Fibroblast of skin of left quadriceps (primary cell): ENCODE measurements at places on chromosomes 16 and 17.

DNA sequence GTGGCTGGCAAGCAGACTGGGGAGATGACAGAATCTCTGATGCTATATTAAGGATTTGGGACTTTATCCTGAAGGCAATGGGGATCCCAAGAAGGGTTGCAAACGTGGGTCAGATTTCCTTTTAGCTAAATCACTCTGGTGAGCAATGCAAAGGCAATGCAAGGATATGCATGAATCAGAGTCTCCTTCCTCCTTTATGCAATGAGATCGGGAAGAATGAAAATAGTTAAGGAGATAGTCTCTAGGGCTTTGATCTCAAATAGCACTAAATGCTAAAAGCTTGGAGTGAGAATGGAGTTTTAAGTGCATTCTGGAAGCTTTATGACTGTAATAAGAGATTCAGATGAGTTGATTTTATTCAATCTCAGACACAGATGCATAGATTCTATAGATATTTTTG lies 27.2 kb upstream of the SHISA9 start:
- peak; percentile 70 for DNase-seq

DNA sequence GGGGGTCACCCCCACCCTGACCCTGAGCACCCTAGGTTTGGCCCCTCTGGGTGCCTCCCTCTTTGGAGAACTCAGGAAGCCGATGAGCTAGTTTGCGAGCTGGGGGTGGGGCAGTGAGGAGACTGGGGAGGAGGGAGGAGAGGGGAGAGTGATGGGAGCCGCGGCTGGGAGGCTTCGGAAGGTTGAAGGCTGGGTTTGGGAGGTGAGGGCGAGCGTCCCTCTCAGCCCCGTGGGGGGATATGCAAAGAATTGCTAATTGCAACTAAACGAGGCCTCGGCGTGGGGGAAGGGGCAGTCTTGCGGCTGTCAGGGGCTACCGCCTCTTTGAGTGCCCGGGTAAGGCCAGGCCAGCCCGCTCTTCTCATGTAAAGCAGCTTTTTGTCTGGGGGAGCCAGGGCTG lies 17.6 kb upstream of the FZD2 start:
- DNase-seq, result no peak

DNA sequence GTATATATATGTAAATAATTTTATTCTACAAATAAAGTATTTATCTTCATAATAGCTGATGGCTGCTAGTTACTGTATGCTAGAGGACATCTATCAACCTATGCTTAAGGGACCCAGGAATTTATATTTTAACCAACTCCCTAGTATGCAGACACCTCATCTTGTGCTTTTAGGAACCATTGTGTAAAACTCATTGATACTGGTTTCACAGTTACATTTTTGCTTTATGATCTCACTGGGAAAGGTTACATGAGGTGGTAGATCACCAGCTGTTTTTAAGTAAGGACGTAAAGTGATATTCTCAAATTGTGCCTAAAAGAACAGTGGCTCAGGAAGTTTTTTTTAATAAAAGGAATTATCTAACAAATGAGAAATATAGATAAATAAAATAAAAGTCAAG lies 56.4 kb downstream of the VMP1 start:
- peak; percentile 77 for DNase-seq

GRCh38 chr17:50783193-50783660 lies 15.9 kb upstream of the ANKRD40CL start:
- DNase-seq, result peak; percentile 48

GRCh38 chr17:46773221-46773605 lies 45.3 kb downstream of the WNT3 start:
- DNase-seq, result no peak

DNA sequence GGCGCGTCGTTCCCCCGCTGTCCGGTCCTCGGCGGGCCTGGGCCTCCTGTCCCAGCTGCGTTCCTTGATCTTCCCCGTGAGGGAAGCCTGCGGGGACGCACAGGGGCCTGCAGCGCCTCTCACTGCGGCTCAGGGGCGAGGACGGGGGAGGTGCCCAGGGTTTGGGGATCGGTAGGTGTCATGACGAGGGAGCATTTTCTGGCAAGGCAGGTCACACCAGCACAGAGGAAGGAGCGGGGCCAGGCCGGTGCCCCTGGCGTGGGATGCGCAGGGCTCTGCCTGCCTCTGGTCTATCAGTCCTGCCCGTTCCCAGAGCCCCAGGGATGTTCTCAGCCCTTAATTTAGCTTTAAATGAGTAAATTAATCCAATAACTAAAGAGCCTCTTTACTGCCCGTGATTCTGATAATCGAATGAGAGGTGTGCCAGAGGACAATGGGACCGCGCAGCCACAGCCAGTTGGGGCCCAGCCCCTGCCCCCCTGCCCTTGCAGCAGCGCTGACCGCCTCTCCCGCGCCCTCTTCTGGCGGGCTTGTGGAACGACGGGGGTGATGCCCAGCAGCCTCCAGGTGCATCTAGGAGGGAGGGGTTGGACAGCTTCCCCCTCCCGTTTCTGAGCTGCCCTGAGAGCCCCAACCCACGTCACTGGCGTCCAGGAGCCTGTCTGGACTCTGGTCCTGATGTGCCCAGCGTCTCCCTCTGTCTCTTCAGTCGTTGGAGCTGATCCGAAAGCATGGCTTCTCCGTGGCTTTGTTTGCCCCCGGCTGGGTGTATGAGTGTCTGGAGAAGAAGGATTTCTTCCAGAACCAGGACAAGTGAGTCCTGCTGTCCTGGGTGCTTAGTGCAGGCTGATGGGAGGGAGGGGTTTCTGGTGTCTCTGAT lies 7.9 kb downstream of the ENGASE start:
- no peak for DNase-seq

DNA sequence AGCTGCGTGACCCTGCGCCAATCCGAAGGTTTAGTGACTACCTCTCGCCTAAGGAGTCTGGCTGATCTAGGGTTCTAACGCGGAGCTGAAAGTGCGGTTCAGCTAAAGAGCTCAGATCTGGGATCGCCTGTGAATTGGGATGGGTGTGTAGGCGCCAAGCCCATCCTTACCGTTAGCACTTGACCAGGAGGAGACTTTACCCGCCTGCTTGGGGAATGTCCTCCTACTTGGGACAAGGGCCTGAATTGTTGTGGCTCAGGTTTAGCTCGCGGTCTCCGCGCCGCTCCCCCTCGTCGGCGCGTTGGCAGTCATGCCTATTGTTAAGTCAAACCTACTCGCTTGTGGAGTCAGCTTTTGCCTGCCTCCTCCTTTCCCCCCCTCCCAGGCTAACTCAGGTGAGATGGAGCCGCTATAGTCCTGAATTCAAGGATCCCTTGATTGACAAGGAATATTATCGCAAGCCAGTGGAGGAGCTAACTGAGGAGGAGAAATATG lies 480 bp downstream of the MRPS7 start:
- DNase-seq, result no peak

DNA sequence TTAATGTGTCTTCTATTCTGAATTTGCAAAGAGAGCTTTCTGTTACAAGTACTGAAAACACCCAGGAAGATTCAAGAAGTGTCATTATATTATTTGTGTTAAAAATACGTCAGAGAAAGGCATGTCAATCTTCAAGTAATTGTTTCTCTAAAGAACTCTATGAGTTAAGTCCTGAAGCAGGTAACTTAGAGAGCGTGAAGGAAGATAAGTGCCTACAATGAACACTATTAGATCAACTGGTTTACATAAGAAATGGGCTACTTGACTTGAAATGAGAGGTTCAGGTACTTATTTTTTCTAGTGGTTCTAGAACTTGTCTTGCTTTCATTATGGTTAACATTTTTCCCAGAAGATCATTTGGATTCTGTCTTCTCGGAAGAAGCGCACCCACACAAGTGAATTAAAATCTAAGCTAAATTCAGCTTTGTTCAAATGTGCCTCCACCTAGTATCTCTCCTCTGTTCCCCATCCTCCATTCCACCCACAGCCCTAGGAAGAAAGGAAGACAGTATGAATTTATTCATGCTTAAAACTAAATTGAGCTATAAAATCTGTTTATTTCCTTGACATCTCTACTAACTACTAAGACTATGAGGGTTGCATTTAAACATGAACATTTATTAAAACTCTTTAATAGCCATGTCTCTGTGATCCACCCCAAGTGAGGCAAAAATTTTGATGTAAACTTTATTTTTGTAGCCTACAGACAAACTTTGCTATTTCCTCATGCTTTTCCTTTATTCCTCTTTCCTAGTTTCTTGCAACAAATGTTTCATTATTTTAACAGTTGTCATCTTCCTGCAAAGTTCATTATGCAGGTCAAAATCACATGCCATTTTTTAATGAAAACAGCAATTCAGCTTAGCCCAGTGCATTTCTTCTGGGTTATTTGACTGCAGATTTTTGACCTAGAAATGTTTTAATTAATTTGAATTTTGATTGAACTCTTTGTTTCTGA lies 206.8 kb downstream of the KCNJ2 start:
- no peak for DNase-seq

GRCh38 chr16:46774743-46775177 lies 26.6 kb upstream of the MYLK3 start:
- DNase-seq, result no peak

GRCh38 chr16:28616636-28617035 lies 6.8 kb upstream of the SULT1A1 start:
- no peak for DNase-seq

DNA sequence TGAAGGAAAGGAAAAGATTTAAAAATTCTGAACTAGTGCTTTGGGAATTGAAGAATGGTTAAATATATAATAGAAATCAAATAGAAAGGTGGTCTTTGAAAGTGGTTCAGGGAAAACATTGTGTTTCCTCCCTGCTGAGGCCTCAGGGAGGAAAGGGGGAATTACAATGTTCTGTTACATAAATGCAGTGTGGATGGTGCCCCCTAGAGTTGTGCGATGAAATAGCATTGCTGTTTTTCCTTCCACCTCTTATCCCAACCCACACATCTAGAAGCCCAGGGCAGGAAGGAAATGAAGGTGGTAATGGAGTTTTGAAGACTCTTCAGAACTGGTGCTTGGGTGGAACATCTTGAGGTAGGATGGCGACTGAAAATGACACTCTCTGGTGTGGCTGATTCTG lies 6.4 kb upstream of the TOX3 start:
- DNase-seq, result no peak

- no peak for DNase-seq
Observed at GRCh38 chr17:22265807-22266206, 573.5 kb downstream of the KCNJ18 start.

DNA sequence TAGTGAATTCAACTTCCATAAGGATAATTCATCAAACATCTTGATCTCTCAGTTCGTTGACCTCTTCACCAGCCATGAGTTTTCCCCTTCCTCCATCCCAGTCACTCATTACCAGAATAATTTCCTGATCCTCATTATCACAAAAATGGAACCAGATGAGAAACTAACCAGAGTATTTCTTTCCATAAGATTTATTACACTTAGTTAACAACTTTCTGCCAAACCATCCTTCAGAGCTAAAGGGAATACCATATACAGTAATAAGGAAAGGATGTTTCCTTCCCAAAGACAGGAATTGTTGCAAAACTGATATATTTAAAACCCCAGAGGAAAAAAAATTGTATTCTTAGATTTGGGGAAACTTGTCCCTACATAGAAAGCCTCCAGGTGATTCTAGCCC lies 8.6 kb downstream of the KRTAP29-1 start:
- DNase-seq, result peak; percentile 69

DNA sequence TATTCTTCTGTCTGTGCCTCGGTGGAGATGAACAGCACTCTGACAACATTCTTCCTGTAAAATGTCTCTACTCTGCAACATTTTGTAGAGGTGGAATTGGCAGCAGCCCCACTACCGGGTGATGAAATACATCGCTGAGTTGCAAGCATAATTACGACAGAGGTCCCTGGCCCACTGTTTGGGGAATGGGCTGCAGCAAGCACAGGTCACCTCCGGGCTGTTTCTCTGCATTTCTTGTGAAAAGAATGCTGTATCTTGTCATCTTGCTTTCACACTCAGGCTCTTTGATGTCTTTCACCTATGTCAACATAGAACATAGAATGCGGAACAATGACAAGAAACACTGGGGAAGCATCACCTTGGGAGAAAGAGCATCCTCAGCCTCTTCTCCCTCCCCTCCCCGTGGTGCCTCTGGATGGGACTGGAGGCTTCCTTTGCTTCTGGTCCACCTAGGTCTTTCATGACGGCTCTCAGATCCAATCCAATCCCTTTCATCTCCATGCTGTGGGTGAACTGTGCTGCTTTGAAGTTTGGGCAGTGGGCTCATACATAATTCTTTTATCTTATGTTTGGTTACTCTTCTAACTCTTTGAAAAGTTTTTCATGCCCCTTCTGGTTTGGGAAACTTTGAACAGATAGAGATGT lies 265.0 kb downstream of the PHKB start:
- no peak for DNase-seq

DNA sequence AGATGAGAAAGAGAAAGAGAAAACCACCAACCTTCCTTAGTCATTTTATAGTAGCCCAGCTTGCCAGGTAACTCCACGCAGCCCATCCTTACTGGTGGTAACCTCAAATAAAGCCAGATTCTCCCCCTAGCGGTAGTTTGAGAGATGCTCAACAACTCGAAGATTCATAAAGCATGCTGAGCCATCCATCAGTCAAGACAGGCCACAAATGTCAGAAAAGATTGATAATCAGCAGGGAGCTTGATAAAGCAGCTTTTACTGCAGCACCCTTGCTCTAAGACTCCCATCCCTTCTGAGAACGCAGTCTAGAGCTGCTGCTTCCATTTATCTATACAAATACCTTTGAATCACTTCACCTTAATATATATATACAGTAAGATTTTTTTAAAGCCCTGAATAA lies 451.5 kb upstream of the HSBP1 start:
- DNase-seq, result no peak
